ENCODE measurements at places on chromosomes 11 and 22.

- DNase-seq, result no peak
Observed at GRCh38 chr22:23862103-23862502, 4.4 kb downstream of the SLC2A11 start.

DNA sequence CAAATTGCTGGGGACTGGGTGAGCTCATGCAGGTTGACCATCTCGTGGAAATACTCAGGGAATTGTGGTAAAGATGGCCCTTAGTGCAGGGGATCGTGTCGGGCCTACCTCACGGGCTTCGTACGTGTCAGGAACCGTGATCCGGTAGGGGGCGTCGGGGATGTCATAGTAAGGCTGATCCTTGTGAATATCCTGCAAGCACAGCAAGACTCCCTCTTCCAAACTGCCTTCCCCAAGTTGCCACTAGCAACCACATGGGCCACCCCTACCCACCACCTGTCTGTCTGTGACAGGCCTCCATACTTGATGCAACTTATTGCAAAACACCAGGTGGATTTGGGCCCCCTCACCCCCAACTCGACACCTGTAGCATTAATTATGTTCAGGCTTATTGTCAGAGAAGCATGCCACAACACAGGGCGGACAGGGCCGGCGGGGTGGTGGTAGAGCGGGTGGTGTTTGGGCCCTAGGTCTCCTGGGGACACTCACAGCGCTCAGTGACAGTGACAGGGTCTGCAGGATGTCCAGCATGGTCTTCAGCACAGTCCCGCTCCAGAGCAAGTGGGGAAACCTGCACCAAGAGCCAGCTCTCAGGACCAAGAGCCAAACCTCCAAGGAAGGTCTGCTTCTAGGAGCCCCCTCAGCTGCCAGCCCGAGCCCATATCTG is 22.6 kb upstream of the SERPIND1 start:
- DNase-seq, result no peak

DNA sequence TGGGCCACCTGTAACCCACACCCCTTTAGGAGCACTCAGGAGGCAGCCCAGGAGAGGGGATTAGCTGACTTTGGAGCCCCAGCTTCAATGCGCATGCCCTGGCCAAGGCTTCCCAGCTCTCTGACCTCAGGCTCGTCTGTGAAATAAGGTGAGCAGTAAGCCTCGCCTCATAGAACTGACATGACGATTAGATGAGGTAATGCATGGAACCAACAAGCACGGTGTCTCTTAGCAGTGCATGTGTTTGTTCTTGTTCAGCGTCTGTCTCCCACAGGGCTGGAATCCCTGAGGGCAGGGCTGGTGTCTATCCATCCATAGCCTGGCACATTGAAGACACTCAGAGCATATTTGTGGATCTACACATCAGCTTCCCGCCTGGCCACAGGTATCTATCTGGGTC is 415.4 kb downstream of the MN1 start:
- no peak for DNase-seq

GRCh38 chr11:1852877-1853276 is at the start of gene LSP1:
Gene LSP1, plus strand, starts transcription at chr11:1853084. Its CDS starts 61 bp downstream, at chr11:1853145.
- no peak for DNase-seq

DNA sequence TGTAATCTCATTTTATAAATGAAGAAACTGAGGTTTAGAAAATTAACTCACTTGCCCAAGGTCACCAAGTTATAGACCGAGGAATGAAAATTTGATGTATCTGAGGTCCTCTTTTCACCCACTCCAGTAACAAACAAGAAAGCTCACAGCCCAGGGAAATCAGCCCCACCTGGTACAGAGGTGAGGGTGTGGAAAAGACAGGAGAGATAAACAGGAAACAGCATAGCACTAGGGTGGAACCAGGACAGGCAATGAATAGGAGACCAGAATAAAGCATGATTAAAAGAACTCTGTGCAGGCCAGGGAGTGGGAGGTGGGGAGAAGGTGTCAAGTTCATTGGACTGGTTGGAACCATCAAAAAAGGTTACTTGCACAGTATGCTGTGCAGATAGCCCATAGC is 46.2 kb upstream of the SMCO4 start:
- DNase-seq, result no peak

DNA sequence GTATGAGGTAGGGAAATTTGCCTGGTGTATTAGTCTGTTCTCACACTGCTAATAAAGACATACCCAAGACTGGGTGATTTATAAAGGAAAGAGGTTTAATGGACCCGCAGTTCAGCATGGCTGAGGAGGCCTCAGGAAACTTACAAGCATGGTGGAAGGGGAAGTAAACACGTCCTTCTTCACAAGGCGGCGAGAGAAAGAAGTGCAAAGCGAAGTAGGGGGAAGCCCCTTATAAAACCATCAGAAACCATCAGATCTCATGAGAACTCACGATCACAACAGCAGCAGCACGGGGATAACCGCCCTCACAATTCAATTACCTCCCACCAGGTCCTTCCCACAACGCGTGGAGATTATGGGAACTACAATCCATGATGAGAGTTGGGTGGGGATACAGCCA is 12.0 kb upstream of the RFPL2 start:
- DNase-seq, result no peak

DNA sequence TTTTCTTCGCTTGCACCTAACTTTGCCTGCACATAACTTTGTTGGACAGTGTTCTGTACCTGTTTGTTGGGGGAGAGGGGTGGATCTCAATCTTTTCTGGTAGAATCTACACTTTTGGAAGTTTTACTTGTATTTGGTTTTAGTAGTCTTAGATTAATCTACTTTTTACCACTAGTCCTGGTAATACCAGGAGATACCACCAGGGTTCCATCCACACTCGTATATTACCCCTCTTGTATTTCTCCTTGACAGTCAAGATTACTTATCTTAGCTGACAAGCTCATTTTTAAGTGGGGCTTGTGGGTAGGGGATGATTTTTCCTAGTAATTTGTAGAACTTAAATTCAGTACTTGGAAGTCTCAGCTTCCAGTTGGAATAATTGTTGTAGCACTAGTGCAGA is 37.3 kb upstream of the TECTA start:
- no peak for DNase-seq

DNA sequence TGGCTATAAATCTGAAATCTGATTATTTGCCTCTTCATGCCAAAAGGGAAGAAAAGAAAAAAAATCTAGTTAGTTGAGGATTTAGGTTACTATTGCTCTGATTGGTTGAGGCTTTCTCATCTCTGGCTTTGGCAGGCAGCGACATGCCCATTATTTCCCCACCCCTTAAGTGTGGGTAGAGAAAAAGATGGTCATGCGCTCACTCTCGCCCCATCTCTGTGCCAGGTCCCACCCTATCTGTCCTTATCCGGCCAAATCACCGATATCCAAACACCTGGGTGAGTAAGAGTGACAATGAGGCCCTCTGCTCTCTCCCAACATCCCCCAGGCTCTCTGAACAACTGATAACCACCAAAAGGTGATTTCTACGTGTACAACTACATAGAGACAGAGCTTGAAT is 31.2 kb upstream of the SNX19 start:
- no peak for DNase-seq

GRCh38 chr11:67264877-67265632 is 1.2 kb upstream of the GRK2 start:
- no peak for DNase-seq

GRCh38 chr22:19631899-19632667 is 82.2 kb upstream of the SEPTIN5 start:
- DNase-seq, result no peak

- DNase-seq, result no peak
Observed at GRCh38 chr11:59145534-59145933, 2.9 kb downstream of the FAM111A start.

GRCh38 chr11:63931045-63931444 is 7.8 kb upstream of the NAA40 start:
- no peak for DNase-seq

GRCh38 chr22:37456346-37456745 is 29.1 kb upstream of the ELFN2 start:
- DNase-seq, result no peak

DNA sequence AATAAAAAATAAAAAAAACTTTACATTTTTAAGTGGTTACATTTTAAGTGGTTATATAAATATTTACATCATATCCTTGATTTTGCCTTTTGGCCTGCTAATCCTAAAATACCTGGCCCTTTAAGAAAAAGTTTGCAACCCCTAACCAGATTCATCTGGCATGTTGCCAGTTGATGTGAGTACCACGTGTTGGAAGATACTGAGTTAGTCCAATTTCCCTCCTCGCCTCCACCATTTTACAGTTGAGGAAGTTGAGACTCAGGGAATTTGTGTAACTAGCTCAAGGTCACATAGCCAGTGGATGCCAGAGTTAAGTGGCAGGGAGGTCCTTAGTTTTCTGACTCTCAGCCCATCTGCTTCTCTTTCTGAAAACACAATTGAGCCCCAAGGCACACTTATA is 5.1 kb downstream of the ELF5 start:
- no peak for DNase-seq

Measured in NCI-H1048 (cell line).